Hypothalamus (tissue), 51 donors: ENCODE measurements at places on chromosomes 3 and 15.

- DNase-seq, result no peak
Measured at GRCh38 chr3:194497799-194498575, 11.2 kb upstream of the ATP13A3 start.

- peak; percentile 40 for DNase-seq
Measured at GRCh38 chr3:4986175-4986781, 7.0 kb downstream of the BHLHE40 start.

- DNase-seq, result no peak
Measured at GRCh38 chr15:46670258-46670657, 1035.4 kb downstream of the SQOR start.

DNA sequence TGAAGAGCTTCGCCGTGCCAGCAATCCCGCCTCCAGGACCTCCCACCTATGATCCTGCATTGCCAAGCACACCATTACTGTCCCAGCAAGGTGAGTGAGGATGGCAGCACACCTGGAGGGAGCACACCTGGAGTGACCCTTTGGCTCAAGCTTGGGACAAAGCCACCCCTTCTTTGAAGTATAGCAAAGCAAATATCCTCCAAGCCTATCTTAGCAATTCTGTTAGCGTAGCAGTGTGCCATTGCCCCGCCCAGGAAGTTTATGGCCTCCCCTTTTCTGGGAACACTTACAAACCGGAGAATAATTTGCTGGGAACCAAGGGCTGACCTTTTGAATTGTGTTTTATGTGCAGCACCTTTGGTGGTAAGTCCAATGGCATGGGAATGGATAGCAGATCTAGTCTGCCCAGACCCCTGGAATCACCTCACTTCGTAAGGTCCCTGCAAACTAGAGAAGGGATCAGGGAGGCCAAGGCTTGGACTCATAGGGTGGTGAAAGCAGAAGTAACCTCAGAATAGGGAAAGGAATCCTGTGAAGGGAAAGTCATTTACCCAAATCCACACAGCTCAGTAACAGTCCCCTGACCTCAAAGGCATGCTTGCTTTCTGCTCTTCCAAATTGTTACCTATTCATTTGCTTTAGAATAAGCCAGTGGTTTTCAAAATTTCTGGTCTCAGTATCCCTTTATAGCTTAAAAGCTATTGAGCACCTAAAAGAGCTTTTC lies 70.1 kb downstream of the HCN4 start:
- no peak for DNase-seq

DNA sequence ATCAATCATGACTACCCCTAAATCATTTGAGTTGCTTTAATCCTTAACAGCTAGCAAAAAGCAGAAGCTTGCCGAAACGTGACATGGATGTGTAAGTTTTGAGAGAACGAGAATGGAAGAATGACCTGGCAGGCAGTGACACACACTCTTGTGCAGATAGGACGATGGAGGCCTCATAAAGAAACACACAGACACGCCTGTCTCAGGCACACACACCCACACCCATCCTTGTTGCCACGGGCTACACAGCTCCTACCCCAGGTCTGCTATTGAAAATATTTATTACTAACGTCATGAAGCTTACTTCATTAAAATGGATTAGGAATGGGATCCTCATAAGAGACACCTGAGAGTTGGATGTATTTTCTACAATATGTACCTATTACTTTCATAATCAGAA lies 8.5 kb downstream of the MYO5C start:
- no peak for DNase-seq

DNA sequence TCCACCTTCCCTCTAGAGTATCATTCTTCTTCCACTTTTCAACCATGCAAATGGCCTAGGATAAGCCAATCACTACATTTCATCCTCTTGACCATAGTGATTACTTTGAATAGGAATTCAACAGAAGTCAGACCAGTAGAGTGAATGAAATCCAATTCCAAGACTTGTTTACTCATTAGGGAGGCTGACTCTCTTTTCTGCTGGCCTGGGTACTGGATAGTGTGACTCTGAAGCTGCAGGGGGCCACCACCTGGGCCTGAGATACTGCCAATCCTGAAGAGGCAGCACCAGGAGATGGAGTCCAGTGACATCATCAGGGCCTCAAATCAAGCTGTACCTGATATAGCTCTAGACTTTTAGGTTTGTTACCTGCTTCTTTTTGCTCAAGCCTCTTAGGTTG lies 7.0 kb upstream of the FSTL1 start:
- DNase-seq, result no peak

GRCh38 chr3:137692803-137693431 lies 71.2 kb upstream of the SOX14 start:
- no peak for DNase-seq

DNA sequence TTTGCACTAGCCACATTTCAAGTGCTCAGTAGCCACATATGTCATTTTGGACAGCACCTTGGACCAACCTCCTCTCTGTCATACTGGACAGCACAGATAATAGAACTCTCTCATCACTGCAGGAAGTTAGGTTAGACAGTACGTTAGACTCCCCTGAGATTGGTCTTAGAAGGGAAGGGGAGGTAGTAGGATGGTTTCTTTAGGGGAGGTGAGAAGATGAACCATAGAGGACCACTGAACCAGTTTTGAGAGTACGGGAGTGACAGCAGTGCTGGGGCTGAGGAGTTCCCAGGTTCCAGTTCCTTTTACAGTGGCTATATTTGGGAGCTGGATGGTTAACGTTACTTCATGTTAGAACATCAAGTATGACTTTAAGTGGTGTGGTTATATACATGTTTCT lies 7.8 kb downstream of the LRCH3 start:
- DNase-seq, result no peak

DNA sequence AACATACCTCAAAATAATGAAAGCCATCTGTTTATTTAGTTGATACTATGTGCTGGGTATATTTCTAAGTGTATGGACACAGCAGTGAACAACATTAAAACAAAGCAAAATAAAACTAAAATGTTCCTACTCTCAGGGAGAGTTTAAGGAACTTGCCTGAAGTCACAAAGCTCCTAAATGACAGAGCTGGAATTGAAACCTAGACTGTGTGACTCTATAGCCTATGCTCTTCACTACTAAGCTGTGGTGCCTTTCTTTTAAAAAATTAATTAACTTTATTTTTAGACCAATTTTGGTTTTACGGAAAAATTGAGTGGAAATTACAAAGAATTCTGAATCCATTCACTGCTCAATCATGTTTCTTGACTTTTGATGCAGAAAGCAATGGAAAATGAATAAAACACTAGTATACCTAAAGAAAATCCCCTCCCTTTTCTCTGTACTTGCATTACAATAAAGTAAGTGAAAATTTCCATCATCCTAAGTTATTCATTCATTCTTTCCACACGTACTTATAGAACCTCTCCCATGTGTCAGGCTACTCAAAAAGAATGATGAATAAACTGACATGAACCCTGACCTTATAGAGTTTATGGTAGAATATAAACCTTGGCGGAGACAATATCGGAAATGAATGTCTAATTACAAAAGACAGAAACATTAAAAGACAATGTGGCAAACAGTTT lies 189.8 kb upstream of the RBMS3 start:
- no peak for DNase-seq

DNA sequence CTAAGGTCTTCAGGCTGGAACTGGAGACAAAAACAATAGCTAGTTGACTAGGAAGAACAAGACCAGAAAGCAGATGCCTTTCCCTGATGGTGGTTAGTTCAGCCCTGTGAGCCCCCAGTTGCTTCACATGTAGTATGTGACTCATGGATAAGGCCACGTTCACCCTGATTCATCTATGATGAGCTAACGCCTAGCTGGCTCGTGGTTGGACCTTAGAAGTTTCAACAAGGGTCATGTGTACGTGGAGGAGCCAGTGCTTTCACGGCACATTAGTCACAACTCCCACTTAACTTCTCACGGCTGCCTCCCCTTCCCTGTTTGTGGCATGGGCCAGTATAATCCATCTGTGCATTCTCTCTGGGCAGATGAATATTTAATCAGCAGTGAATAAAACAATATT lies 20.6 kb downstream of the COL8A1 start:
- DNase-seq, result no peak

DNA sequence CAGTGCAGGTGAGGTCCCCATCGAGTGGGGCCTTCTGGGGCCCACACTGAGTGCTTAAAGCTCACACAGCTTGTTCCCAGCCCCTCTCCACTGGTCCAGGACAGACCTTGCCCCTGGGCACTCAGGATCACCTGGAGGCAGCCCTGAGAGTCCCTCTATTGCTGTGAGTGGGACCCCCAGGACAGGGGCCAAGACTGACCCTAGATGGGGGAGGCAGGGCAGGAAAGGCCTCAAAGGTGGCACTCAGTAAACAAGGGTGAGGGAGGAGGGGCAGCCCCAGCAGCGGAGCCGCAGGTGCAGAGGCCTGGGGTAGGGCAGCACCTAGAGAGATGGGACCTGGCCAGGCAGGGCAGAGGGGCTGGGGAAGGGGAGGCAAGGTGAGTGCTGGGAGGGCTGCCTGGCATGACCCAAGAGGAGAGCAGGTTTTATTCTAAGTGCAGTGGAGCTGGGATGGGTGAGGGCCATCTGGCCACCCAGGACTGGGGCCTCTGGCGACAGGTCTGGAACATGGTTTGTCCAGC lies 27.9 kb downstream of the CFAP100 start:
- no peak for DNase-seq

DNA sequence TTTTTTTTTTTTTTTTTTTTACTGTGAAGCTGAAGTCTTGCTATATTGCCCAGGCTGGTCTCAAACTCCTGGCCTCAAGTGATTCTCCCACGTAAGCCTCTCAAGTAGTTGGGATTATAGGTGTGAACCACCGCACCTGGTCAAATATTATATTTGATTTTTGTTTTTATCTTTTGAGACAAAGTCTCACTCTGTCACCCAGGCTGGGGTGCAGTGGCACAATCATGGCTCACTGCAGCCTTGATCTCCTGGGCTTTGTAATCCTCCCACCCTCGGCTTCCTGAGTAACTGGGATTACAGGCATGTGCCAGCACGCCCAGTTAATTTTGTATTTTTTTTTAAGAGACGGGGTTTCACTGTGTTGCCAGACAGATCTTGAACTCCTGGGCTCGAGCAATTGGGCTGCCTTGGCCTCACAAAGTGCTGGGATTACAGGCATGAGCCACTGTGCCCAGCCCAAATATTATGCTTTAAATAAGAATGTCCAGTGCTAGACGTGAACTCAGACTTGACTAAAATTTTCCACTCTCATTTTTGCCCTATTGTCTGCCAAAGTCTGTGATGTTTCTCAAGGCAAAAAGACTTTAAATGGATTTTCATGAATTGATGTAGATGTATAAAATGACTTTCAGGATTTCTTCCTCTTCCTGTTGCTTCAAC lies 33.4 kb upstream of the CRBN start:
- DNase-seq, result no peak

DNA sequence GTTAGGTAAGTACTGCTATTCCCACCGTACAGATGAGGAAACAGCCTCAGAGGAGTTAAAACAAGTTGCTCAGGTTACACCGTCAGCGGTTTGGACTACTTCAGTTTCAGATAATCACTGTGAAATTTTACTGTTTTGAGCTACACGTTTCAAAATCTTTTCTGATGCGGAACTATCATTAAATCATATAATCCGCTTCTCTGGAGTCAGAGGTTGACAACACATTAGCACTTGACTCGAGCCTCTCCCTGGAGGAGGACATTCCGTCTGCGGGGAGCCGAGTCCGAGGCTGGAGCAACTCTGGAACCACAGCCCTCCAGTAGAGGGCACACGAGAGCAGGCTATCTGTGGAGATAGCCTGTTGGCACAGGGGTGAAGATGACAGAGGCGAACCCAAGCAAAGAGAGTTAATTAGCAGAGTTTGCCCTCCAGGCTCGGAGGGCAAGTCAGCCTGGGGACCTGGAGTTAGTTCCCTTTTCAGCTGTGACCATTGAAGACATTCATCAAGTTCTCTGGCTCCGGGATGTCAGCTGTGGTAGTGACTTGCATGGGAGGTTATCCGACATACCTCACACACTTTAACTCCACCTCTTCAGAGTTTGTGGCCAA lies 131.2 kb downstream of the IGF1R start:
- DNase-seq, result peak; percentile 64

- DNase-seq, result no peak
Measured at GRCh38 chr3:74267588-74268184, 346.8 kb downstream of the CNTN3 start.
